ENCODE measurements at places on chromosomes 16 and 17.

GRCh38 chr17:32503251-32504165 lies 16.7 kb downstream of the CDK5R1 start:
- peak; percentile 40 for DNase-seq

- DNase-seq: no peak
Observed at GRCh38 chr17:2155573-2155972, 100.7 kb downstream of the HIC1 start.

- no peak for DNase-seq
Observed at GRCh38 chr16:75392906-75393305, 40.4 kb downstream of the CFDP1 start.

- DNase-seq: no peak
Observed at GRCh38 chr16:25566183-25566582, 125.6 kb upstream of the HS3ST4 start.

DNA sequence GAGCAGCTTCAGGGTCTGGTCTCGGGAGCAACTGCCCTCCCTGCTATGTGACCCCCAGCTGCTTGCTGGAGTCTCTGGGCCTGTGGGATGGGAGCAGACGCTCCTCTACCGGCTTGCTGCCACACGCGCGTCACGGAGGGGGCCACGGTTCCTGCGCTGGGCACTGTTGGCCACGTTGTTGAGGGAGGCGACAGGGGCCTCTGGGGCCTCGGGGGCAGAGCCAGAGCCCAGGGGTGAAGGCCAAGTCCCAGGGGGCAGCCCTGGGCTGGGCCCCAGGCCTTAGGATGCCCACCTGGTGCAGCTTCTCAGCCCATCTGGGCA lies 56.6 kb downstream of the ZFPM1 start:
- no peak for DNase-seq

DNA sequence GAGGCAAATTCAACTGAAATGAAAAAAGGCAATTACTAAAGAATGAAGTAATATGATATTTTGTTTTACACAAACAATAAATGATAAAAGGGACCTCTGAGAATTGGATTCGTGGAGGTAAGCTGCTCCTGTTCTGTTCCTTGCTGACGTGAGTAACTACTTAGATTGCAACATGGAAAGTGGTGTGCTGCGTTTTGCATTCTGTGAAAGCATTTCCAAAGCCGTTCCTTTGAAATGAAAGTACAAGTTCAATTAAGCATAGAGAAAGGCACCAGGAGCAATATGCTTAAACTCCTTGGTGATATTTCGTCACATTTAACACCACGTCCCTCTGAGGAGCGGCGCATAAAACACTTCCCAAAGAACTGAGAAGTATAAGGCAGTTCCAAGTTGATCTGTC lies 381.7 kb downstream of the UTP18 start:
- DNase-seq: no peak

DNA sequence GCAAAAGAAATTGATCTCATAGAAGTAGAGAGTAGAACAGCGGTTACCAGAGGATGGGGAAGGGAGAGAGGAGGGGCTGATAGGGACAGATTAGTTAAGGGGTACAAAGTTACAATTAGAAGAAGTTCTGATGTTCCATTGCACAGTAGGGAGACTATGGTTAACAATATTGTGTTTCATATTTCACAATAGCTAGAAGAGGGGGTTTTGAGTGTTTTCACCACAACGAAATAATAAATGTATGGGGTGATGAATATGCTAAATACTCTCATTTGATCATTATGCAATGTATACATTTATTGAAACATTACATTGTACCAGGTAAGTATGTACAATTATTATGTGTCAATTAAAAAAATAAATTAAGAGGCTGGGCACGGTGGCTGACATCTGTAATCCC lies 291.2 kb upstream of the KCNJ16 start:
- no peak for DNase-seq

- DNase-seq: no peak
Observed at GRCh38 chr16:21179126-21179982, 20.9 kb downstream of the LDAF1 start.

- DNase-seq: no peak
Observed at GRCh38 chr17:14792746-14793145, 472.4 kb downstream of the PMP22 start.

DNA sequence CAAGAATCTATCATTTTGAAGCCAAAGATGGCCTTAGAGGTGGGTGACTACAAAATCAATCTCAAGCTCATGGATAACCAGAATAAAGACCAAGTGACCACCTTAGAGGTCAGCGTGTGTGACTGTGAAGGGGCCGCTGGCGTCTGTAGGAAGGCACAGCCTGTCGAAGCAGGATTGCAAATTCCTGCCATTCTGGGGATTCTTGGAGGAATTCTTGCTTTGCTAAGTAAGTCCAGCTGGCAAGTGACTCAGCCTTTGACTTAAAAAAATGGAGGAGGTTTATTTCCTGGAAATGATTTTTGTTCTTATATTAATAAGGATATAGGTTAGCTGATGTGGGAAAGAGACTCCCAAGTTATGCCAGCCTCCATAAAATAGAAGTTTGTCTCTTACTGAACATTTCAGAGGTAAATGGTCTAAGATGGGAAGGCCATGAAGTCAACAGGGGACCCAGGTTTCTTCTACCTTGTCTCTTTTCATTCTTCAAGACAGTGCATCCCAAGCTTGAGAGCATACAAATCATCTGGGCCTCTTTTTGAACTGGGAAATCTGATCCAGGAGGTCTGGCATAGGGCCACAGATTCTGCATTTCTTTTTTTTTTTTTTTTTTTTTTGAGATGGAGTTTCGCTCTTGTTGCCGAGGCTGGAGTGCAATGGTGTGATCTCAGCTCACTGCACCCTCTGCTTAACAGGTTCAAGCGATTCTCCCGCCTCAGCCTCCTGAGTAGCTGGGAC lies 19.8 kb upstream of the TANGO6 start:
- no peak for DNase-seq

DNA sequence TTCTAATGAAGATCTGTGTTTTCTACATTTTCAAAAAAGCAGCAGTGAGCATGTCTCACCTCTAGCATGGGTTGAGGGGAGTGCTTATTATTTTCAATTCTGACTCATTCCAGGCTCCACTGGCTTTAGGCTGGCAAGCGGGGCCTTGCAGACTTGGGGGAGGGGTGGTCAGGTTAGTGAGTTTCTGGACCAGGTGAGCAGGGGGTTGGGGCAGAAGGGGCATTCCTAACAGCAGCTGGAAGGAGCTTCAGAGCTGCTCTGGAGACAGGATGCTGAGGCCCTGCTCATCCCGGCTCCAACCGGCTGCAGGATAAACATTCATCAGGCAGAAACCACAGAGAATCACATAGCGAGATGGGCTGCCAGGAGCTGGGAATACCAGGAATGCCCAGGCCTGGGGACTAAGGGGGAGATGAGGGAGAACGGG lies 10.5 kb upstream of the KRT19 start:
- no peak for DNase-seq

- DNase-seq: no peak
Observed at GRCh38 chr16:6124136-6124535, 1026.5 kb upstream of the EEF2KMT start.

DNA sequence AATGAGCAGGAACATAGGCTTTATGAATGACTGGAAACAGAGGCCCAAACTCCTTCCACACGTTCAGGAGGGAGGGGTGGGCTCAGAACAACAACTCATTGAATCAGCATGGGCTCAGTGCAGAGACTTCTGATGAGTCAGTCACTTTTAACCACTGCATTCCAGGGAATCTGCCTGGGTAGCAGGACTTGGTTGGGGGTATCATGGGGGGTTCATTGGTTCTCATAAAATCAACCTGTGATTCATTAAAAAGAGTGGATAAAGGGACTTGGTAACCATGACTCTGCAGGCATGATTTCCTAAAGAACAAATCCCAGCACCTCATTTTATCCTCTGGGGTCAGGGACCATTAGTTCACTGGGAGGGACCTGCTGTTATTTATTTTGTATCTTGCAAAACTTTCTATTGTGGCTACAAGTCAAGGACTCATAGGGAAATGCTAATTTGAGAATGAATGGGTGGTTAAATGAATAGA lies 13.8 kb downstream of the ITGB3 start:
- DNase-seq: no peak

DNA sequence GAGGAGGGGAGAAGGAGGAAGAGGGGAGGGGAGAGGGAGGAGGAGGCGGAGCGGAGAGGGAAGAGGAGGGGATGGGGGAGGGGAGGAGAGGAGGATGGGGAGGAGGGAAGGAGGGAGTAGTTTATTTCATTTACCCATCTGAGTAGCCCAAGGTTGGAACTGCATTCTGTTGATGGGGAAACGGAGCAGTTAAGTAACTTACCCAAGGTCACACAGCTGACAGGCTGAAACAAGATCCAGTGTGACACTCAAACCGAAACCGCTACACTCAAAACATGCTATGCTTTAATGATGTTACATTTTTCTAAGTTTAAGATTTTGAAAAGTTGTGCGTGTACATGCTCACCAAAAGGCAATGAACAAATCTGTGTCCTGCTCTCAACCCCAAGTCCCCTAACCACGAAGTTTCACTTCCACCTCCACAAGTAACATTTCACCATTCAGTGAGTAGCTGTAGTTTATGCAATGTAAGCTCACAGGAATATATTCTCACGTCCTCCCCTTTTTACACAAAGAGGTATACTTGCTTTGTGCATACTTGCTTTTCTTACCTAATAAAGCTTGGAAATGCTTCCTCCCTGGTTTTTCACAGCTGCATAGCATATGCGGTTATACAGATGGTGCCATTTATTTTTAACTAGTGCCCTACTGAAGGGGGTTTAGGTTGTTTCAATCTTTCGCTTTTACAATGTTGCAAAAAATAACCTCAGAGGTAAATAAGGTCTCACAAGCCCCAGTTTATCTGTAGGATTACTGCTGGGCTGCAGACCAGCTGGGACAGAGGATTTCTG lies 275.3 kb downstream of the PARN start:
- DNase-seq: no peak

GRCh38 chr16:66168777-66169176 lies 197.7 kb upstream of the CDH5 start:
- DNase-seq: no peak

GRCh38 chr17:17447264-17447663 lies 29.5 kb upstream of the MED9 start:
- DNase-seq: no peak

DNA sequence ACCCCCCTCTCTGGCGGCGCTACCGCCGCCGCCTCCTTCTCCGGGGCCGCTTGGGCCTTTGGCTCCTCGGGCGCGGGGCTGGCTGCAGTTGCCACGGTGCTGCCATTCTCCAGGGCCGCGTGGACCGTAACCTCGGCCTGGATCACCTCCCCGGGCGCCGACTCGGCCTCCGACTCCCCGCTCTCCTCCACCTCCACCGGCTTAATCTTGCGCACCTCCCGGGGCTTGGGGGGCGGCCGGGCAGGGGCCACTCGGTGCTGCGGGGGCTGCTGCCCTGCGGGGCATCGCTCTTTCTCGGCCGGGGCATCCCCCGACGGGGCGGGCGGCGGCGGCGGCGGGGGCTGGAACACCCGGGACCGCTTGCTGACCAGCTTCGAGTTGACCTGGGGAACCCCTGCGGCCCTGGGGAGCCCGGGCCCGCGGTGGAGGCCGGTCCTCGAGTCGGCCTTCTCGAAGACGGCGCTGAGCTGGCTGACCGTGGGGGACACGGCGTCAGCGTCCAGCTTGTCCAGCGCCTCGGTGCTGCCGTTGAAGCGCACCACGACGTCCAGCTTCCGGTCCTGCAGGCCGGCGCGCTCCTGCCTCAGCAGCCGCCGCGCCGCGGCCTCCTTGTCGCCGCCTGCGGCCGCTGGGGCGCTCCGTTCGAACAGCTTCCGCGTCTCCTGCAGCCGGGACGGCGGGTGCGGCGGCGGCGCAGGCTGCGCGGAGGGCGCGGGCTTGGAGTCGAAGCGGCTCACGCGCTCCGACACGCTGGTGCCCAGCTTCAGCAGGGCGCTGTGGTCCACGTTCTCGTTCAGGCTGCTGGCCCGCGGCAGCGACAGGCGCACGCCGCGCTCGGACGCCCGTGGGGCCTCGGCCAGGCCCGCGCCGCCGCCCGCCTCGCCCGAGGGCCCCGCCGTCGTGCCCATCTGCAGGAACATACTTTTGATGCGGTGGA lies 792 bp downstream of the PPP1R9B start:
- DNase-seq: peak; percentile 50

DNA sequence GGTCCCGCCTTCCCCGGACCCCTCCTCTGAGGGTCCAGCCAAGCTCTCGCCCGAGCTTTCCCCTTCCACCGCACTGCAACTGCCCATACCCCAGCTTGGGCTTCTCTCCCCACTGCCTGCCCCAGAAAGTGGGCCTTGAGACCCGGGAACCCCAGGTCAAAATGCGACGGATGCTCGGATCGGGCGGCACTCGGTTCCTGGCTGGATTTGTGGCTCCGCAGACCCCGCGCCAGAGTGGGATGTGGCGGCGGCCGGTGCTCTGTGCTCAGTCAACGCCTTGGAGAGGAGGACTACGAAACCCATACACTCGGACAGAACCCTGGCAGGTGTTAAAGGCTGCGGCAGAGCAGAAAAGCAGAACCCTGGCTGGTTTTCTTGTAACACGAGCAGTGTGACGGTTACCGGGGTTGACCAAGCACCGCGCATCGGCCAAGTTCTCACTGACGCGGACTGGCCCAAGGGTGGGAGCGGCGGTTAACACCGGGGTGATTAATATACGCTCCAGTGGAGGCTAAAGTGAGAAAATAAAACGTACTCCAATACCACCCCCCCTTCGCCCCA lies 885 bp upstream of the SLFN13 start:
- no peak for DNase-seq

GRCh38 chr16:47643323-47644000 lies 182.3 kb downstream of the PHKB start:
- DNase-seq: no peak

- no peak for DNase-seq
Observed at GRCh38 chr16:61681124-61681523, 355.1 kb downstream of the CDH8 start.

DNA sequence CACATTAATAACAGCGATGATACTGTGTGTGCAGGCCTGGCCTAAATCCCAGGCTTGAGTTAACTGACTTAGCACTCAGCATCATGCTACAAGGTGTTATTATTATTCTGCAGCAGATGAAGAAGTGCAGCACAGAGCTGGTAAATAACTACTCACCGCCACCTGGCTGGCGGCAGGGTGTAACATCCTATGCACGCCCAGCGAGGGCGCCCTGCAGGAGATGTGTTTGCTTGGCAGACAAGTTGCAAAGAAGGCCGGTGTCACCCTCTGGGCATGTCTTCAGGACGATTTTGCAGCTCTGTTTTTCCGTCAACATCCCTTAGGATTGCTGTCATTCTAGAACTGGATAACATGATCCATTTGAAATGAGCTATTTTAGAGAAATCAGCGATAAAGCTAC lies 30.1 kb downstream of the DNAH9 start:
- DNase-seq: no peak

- DNase-seq: no peak
Observed at GRCh38 chr16:22252317-22252716, 44.9 kb upstream of the POLR3E start.

- no peak for DNase-seq
Observed at GRCh38 chr16:78762222-78762621, 662.8 kb downstream of the WWOX start.

DNA sequence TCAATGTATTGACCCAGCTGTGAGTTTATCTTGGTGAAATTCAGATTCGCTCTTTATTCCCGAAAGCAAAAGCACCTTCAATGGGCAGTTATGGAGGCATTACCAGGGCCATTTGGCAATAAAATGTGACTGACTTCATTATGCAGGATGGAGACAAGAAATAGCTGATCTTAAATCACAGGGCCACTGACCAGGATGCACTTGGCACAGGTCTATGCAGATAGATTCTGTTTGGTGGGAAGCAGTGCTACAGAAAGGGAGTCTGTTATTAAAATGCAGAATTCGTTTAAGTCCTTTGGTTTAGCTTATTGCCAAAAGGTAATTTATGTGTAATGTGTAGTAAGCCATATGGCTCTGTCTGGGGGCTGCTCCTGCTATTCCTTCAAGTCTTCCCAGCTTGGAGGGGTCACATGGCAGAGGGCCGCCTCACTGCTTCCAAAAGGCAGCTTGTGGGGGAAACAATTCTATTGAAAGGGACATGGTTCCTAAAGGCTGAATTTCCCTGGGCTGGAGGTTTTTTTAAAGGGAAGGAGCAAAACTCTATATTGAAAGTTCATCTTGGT lies 239.8 kb downstream of the HS3ST4 start:
- no peak for DNase-seq

Data from activated effector memory CD4-positive, alpha-beta T cell treated with Interleukin-2 at 50 U/mL for 16 hours (primary cell).